ENCODE measurements at places on chromosomes 6 and 20.

GRCh38 chr6:81565071-81565470 lies 187.4 kb downstream of the TENT5A start:
- peak; percentile 58 for DNase-seq

- DNase-seq, result no peak
Observed at GRCh38 chr20:22807045-22807444, 222.7 kb upstream of the FOXA2 start.

DNA sequence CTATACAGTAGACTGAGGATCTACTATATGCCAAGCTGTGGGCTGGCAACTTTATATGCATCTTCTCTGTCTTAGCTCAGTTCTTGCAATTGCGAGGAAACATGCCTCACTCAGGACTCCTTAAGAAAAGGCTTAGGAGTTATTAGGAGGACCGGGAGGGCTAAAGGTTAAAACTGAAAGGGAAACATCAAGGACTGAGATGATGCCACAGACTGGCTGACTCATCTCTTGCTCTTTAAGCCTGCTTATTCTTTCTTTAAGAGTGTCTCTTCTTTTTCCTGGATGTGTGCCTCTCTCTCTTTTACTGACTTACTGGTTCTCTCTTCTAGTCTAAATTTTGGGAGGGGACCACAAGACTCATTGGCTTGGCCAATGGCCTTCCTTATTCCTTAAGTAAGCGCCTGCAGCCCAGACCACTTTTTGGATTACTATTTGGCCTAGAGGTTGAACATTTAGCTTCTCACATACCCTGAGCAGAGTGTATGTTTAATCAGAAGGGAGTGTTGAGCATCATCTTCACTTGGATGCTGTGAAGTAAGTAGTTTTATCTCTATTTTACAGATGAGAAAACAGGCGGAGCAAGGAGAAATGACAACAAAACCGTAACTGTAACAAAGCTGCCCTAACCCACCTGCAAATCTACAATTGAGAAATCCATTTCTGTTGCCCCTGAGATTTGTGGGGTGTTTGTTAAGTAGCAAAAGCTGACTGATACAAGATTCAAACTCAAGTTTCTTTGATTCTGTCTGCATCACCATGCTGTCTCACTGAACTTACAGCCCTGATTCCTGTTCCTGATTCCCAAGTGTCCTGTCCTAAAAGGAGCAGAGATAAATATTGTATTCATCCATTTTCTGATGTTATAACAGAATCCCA lies 7.2 kb upstream of the SDC4 start:
- DNase-seq, result peak; percentile 80

DNA sequence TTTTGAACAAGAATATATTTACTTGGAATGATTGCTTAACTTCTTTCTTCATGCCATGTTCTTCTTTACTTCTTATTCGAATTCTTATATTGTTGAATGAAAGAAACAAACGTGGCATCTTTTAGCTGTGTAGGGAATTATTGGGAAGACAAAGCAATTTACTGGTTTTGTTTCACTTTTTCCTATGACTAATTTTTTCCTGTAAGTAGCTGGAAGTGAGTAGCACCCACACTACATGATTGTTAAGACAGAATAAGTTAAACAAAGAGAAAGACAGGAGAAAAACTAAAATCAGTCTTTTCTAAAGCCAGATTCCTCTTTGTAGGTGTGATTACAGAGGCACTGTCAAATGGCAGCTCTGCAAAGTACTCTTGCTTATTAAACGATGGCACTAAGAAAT lies 593.4 kb downstream of the EYS start:
- DNase-seq, result peak; percentile 25

DNA sequence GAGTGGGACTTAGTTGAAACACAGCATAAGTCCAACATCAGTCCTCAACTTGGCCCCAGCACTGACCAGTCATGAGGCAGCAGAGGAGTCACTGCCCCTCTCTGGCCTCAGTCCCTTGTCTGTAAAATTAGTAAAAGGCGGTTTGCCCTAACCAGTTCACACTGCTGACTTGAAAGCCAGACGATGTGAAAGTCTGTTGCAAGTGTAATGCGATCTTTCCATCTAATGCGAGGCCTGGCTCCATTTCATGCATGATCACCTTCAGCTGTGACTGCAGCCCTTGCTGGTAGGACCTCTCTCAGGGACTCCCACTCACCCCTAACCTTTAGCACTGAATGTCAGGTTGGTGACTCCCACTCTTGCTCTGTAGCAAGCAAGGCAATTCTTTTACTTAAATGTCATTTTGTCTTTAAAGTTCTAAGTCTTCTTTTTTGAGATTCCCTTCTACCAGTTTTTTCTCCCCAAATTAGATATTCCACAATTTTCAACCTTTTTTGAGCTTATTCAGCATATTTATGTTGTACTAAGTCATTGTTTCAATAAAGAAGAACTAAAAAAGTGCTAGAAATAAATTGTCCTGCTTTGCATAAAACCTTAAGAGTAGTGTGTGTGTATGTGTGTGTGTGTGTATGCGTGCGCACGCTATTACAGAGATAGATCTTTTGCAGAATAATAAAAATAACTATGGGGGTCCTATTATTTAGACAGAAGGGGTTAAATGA lies 245.5 kb downstream of the PACRG start:
- peak; percentile 30 for DNase-seq

DNA sequence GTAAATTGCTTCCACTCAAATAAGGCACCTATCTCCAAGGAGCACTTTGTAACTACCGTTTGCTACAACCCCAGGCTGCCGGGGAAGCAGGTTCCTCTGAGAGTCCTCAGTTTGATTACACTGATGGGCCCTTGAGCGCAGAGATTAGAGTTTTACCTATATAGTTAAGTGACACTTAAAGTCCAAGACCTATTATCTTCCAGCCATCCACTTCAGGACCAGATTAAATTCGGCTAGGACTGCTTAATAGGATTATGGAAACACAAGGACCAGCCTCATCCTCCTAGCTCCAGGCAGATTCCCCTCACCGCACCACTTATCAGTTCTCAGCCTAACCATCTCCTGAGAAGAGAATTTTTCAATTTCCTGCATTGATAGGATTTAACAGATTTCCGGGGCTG lies 64.7 kb upstream of the TIAM2 start:
- no peak for DNase-seq
